AG09309 (cell line): ENCODE measurements at places on chromosomes 5 and 9.

DNA sequence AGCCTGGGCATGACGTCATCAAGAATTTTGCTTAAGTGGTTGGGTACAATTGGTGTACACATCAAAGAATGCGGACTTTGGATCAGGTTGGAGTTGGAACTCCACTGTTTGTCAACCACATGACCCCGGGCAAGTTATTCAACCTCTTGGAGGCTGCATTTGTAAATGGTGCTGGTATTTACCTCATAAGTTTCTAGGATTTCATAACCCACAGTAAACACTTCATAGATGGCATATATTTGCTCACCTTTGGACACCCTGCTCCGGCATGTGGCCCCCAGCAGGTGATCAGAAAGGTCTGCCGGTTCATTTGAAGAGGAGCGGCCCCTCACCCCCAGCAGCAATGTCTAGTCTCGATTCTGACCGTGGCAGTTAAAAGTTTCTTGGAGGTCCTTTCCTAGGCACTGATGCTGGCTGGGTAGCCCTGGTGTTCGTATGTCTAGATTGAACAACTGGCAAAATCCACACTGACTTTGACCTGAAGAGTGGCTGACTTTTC lies 60.6 kb downstream of the IL6ST start:
- no peak for DNase-seq

GRCh38 chr9:88725300-88726019 lies 190.5 kb downstream of the NXNL2 start:
- no peak for DNase-seq

DNA sequence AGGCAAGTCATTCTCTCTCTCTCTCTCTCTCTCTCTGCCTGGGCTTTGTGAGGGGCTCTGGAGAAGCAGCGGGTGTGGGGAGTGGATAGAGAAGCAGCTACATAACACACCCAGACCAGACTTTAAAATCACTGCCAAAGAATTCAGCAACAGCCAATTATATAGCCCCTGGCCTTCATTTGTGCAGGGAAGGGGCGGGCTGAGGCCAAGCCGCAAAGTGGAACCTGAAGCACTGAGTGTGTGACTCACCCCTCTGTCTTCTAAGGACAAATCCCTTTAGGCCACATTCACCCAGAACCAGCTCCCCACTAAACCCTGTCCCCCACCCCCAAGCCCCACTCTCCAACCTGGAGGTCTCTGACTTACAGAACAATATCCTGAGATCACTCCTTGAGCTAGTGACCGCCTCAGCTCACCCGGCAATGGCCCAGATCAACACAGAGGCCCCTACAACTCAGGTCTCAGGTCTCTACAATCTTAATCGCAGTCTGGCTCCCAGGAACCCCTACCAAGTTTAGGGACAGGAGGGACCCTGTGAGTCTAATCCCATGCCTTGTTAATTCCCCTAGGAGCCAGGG lies 6.0 kb downstream of the B4GALT1 start:
- peak; percentile 92 for DNase-seq

DNA sequence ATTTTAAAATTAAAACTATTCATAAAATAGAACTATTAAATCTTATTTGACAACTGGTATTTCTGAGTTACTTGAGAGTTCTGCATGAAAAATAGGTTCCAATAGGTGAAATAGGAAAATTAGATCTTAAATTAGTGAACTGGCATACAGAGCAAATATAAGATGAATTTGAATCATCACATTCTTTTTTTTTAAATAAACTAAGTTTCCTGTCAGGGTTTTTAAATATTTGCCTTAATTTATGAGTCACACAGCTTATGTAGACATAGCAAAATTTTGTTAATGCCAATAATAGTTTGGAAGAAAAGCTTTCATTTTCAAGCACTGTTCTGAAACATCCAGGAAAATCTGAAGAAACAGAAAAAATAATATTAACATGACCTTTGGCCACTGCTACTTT lies 311.7 kb upstream of the HAPLN1 start:
- no peak for DNase-seq

DNA sequence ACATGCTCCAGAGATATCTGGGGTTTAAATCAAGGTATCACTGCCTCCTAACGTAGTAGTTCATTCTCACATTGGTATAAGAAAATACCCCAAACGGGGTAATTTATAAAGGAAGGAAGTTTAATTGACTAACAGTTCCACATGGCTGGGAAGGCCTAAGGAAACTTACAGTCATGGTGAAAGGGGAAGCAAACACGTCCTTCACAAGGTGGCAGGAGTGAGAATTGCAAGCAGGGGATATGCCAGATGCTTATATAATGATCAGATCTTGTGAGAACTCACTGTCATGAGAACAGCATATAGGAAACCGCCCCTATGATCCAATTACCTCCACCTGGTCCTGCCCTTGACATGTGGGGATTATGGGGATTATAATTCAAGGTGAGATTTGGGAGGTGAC lies 1280.2 kb upstream of the C9orf72 start:
- DNase-seq, result no peak

- no peak for DNase-seq
Observed at GRCh38 chr9:128580731-128581130, 28.3 kb downstream of the SPTAN1 start.

GRCh38 chr9:93304574-93305496 lies 120.9 kb downstream of the WNK2 start:
- peak; percentile 5 for DNase-seq
